Activated CD4-positive, CD25-positive, alpha-beta regulatory T cell treated with anti-CD3 and anti-CD28 coated beads, Interleukin-2, amount 50 U/mL, for 16 hours (primary cell): ENCODE measurements at places on chromosomes 11 and 22.

DNA sequence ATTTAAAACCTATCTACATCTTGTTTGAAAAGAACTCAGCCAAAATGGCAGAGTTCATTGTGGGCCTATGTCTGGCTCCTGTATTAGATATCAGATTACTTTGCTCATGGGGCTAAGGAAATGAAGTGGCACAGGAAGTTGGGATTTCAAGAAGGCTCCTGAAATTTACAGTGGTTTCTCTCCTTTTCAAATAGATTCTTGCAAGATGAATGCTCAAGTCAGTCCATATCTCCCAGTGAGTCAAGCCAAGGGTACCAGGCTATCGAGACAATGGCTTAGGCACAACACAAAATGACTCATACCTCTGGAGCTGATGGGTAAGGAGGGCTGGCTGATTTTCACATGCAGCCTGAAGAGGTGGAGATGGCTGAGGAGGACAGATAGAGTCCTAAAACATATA, 24.1 kb upstream of the APOA1 start:
- no peak for DNase-seq

DNA sequence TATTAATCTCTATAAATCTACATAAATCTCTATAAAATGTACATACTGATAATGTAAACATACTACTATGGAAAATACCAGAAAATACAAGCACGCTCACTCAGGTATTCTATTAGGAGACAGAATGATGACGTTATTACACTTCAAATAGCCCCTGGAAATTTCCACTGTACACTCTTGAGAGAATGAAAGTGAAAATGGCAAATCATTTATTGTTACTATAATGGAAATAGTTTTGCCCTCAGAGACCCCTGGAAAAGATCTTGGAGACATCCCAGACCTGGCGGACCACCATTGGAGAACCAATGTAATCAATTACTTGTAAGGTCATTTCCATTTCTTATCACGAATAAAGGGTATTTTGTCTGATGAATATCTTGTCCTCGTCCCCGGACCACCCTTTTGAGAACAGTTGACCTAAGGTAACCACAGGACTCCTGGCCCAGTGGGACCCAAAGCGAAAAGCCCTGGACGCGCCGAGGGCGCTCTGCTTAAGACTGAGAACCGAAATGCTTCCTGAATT, 509 bp upstream of the PRRG4 start:
- no peak for DNase-seq

GRCh38 chr11:17135916-17136683, 58.6 kb upstream of the RPS13 start:
- no peak for DNase-seq

GRCh38 chr22:26783885-26784284, 126.5 kb downstream of the MIAT start:
- DNase-seq, result no peak
